ENCODE measurements at places on chromosomes 2 and 18.

DNA sequence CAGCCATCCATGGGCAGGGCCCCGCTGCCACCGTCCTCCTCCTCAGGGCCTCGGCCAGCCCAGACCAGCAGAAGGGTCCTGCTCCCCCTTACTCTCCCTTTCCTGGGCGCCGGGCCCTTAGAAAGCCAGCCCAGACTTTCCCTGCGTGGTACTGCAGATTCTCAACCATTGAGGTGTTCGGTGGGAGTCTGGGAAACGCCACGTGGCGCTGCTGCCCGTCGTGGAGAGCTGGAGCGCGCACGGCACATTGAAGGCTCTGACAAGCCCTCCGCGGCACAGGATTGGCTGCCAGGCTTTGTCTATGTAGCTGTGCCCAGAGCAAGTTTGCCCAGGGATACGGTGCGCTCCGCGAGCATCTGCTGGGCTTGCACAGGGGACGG lies 10.4 kb upstream of the KLHL30 start:
- no peak for DNase-seq

DNA sequence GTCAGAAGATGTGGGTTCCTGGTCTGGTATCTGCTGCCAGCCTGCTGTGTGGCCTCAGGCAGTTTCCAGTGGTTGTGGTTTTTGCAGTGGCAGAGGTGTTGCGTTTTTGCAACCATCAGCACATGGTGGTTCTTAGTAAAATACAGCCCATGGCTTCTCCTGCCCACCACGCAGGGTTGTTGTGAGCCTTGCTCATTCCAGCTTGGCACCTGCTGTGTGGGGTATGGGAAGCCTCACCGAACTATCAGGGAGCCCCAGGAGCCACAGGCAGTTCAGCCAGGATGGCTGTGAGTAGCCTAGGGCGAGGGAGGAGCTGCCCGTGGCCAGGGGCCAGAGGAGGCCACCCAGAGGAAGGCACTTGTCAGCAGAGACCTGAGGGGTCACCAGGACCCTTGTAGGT lies 9.8 kb downstream of the ARID5A start:
- no peak for DNase-seq

GRCh38 chr2:197197895-197198311 lies 112.7 kb downstream of the ANKRD44 start:
- peak; percentile 26 for DNase-seq

DNA sequence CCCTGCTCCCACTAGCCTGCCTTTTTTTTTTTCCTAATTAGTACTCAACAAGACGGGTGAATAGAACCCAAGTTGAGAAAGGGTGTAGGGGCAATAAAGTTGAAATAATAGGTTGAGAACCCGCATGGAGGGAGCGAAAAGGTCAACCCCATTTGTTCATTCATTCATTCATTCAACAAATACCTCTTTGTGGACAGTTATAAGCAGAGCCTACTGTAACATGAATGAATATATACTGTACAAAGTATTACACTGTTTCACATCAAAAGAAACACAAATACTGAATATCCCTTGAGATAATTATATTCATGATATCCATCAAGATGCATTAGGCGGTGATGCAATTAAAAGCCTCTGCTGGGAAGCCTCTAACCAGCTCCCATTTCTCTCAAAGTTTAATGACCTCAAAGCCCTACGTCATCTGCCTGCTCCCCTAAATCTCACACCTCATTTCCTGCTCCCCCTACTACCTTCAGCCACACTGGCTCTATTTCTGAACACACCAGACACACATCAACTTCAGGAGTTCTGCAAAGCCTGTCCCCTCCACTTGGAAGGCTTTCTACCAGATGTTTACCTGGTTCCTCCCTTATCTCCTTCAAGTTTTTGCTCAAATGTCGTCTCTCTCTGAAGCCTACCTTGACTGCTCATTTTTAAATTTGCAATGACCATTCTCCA lies 1.4 kb upstream of the NBAS start:
- no peak for DNase-seq

DNA sequence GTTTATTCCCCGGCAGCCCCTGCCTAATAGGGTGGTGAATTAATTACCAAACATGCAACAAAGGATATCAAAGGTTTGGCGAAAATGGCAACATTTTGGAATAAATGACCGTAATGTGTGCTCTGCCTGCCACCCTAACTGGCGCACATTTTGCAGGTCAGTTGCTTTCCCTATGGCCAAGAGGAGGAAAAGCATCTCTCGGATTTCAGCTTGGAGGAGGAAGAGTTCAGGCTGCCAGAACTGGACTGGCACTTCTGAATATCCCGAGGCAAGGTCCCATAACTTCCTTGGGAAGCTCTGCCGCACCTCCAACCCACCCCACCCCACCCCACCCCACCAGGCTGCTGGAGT lies 37.1 kb downstream of the SLC25A52 start:
- DNase-seq, result no peak

GRCh38 chr2:38075507-38076151 lies at the start of gene CYP1B1:
CYP1B1 (minus strand) TSS chr2:38076151; CDS start chr2:38075388, 763 bp downstream.
- DNase-seq, result no peak

- DNase-seq, result no peak
These were observed 355.8 kb downstream of the ARL6IP6 start for GRCh38 chr2:153074207-153074606.

DNA sequence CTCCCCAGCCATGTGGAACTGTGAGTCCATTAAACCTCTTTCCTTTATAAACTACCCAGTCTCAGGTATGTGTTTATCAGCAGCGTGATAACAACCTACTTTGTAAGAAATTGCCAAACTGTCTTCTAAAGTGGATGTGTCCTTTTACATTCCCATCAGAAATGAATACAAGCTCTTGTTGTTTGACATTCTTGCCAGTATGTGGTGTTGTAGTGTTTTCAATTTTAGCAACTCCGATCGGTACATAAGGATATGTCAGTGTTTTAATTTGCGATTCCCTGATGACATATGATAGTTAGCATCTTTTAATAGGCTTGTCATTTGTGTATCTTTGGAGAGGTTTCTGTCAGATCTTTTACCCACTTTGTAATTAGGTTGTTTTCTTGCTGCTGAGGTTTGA lies 1156.3 kb upstream of the CRIM1 start:
- DNase-seq, result no peak

GRCh38 chr2:237920673-237921072 lies 46.1 kb upstream of the UBE2F start:
- no peak for DNase-seq

Data from CD4-positive, alpha-beta T cell treated with Interleukin-6 at 100 ng/mL for 8 hours (primary cell).